Activated CD4-positive, alpha-beta T cell treated with anti-CD3 and anti-CD28 coated beads, Interleukin-2, amount 50 U/mL, for 48 hours (primary cell): ENCODE measurements at places on chromosomes 2 and 18.
A peak's percentile ranks its signal among the peaks of the same experiment; 100 is the strongest.

GRCh38 chr18:32674491-32674890, 98.3 kb downstream of the KLHL14 start:
- no peak for DNase-seq

GRCh38 chr2:55916473-55917049, 7.0 kb downstream of the EFEMP1 start:
- no peak for DNase-seq

- DNase-seq, result no peak
Measured at GRCh38 chr2:168119515-168120141, 127.8 kb downstream of the STK39 start.

DNA sequence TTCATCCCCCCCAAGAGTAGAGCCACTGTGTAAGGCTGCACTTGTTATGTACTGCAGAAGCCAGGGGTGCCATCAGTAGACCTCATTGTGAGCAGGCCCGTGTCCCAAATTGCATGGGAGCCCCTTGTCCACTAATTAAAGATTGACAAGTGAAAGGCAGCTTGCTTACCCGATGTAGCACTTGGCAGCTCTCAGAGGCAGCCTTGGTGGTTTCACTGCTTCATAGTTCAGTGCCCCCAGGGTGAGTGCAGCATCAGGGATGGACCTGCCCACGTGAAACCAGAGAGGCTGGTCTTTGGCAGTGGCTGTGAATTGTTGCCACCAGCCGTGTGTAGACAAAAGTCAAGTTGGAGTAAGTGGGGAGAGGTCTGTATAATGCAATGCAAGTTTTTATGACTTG, 13.3 kb downstream of the TUBB6 start:
- DNase-seq, result no peak

DNA sequence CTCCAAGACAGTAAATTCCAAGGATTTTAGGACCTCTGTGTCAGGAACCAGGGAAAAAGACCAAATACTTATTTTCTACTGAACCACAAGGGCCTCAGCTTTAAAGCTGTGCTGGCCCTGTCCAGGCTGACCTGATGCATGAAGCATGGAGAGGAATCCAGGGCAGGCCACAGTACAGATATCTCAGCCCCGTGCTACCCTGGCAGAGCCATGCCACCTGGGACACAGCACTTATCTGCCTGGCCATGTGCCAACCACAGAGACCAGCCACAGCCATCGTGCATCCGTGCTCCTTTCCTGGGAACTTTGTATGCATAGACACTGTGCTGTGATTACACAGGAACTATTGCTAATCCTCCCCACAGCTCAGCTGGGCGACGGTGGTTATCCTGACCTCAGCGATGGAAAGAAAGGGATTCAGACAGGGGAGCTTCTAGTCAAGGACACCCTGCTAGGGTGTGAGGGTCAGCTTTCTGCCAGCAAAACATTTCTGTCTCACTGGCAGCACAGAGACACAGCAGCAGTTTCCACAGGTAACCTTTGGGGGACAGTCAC, 687.4 kb upstream of the ID2 start:
- DNase-seq, result no peak

DNA sequence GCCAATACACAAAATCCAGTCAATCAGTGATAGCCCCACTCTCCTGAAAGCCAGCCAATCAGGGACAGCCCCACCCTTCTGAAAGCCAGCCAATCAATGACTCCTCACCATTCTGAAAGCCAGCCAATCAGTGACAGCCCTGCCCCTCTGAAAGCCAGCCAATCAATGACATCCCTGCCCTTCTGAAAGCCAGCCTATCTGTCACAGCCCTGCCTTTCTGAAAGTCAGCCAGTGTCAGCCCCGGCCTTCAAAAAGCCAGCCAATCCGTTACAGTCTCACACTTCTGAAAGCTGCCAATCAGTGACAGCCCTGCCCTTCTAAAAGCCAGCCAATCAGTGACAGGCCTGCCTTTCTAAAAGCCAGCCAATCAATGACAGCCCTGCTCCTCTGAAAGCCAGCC, 95.9 kb upstream of the HDAC4 start:
- DNase-seq, result peak; percentile 7

- peak; percentile 76 for DNase-seq
Measured at GRCh38 chr2:70086278-70086837, 919 bp upstream of the PCBP1 start.

DNA sequence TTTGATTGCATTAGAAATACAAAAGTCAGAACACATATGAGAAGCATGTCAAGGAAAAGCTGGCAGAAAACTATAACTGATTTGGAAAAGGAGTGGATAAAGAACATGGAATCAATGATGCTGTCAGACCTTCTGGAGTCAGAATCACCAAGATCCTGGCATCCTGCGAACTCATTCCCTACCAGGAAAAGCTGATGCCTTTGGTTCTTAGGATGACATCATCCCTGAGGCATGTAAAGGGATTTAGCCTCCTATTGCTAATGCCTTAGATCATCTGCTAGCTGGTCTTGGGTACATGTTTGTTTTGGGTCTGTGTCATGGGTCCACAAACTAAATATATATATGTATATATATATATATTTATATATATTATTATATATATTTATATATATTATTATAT, 680.7 kb downstream of the EPHA4 start:
- no peak for DNase-seq

- DNase-seq, result no peak
Measured at GRCh38 chr2:241350878-241351639, 5.0 kb upstream of the FARP2 start.

GRCh38 chr2:225559072-225559415, 159.5 kb downstream of the NYAP2 start:
- DNase-seq, result no peak

- no peak for DNase-seq
Measured at GRCh38 chr18:45034179-45034578, 353.5 kb downstream of the SETBP1 start.

GRCh38 chr2:73982140-73982617, 2.5 kb upstream of the TET3 start:
- DNase-seq, result no peak

GRCh38 chr2:68388772-68389171, 23.7 kb downstream of the PLEK start:
- no peak for DNase-seq

GRCh38 chr2:178707476-178707875, 99.7 kb downstream of the TTN start:
- no peak for DNase-seq

- DNase-seq, result no peak
Measured at GRCh38 chr2:14907014-14907612, 274.6 kb downstream of the LRATD1 start.

- no peak for DNase-seq
Measured at GRCh38 chr2:84417453-84418145, 41.5 kb downstream of the SUCLG1 start.

DNA sequence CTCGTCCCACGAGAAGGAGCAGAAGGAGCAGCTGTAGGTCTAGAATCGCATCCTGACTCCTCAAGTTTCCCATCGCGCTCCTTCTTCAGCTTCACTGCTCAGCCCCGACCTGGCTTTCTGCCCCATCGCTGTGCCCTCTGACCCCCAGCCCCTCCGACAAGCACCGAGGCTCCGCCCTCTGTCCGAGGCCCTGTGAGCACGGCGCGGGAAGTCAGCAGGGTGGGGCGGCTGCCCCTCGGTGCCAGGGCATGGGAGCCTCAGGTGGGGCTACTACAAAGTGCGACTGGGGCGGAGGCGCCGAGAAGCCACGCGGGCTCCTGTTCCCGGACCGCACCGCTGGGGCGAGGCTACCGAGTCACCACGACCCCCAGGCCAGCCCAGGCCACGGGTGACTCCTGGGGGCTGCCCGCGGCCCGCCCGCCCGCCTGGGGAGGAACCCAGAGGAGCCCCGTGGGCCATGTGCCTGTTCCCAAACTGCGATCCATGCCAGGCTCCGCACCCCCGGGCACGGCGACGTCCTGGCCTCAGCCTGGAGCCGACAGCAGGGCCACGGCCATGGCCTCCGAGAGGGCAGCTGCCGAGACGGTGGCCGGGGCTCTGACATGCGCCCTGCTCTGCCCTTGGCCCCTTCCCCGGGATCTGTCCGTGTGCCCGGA, 36.6 kb upstream of the ID2 start:
- DNase-seq, result no peak

DNA sequence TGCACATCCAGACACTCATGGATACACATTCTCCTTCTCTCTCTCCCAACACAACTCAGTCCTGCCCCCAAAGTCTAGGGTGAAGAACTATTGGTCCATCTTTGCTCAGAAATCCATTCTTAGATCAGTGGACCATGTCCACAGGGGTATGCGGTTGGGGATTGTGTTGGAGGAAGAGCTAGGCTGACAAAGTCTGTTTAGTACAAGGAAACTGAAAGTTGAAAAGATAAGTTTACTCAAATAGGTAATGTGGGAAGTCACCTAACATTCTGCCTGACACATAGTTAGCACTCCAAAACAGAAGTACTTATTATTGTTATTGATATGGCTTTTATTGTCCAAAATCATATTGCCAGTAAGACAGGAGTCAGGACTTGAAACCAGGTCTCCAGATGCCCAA, 55.9 kb downstream of the ALK start:
- no peak for DNase-seq

DNA sequence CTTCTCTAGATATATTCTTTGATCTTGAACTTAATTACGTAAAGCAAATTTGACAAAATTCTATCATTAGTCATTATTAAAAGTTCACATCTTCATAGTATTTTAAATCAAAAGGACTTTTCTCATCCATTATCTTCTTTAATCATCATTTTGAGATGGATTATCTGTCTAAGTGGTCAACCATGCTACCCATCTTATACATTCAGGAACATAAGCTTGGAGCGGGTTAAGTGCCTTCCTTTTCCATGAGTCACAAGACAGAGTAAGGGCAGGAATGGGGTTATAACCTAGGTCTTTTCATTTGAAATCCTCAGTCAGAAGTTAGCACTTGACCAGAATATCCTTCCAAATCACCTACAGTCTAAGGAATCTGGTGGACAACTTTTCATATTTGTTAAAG, 297.1 kb downstream of the TCF4 start:
- no peak for DNase-seq

DNA sequence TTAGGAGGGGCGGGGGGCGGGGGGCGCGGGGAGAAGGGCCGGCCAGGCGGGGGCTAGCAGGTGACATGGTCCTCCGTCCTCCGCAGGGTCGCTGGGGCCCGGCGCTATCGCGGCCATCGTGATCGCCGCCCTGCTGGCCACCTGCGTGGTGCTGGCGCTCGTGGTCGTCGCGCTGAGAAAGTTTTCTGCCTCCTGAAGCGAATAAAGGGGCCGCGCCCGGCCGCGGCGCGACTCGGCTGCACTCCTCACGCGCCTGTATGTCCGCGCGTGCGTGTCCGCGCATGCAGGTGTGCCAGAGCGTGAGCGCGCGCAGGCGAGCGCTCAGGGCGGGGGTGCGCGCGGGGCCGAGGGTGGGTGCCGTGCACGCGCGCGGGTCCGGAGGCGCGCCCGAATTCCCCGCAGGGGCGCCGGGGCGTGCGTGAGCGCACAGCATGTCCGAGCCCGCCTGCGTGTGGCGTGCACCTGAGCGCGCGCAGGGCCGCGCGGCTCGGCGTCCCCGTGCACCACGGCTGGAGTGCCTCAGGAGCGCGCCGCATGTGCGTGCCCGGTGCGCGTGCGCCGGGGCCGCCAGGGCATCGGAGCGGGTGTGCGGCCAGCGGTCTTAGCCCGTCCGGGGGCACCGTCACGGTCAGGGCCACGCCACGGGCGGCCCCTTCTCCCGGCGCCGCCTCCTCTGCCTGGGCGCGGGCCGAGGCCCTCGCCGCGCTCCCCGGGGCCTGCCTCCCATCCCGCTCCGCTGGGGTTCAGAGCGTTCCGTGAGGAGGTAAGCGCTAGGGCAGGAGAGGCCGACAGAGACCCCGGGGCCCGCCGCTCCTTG, 6.3 kb downstream of the SNORC start:
- DNase-seq, result peak; percentile 29
